Activated naive CD4-positive, alpha-beta T cell treated with anti-CD3 and anti-CD28 coated beads for 36 hours (primary cell): ENCODE measurements at places on chromosomes 1 and 21. TPM values are rescaled to one million over a fixed set of nuclear protein-coding genes. Genes with fewer than 3 reads are reported as not detected.
A peak's percentile ranks its signal among the peaks of the same experiment; 100 is the strongest.

The SRRM1 gene
- total RNA-seq = 235 TPM

DNA sequence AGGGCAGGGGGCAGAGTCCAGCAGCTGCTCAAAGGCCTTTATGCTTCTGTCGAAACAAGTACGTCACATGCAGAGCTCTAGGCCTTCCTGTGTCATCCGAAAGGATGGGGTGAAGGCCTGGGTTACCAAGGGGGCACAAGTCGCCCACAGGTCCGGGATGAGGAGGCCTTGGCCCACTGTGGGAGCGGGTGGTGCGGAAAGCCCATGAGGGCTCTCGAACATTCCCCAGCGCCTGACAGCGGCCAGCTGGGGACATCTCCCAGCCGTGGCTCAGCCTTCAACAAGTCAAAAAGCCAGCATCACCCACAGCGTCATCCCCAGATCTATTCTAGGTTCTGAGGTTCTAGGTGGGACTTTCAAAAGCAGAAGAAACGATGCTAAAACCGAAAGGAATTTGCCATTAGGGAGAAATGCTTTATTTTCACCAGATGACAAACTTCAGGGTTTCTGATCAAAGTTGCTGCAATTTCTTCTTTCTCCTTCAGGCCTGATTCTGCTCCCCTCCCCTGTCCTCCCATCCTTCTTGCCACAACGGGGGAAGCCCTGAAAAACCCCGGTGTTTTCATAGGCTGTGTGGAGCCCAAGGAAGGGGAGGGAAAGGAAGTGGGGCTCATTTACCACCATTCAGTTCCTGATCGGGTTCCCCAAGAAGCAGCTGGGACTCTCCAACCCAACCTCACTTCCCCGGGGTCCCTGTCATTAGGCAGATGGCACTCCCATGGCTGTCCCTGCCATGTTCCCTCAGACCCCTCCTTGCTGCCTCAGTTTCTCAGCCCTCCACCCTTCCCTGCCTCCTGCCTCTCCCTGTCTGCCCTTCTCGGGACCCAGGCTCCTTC is 17.6 kb downstream of the GPR137B start:
- peaks cover 8% of the 10 kb centered on the region for H3K4me1 ChIP-seq
- peak overlapping the region; percentile 42 for H3K27ac ChIP-seq
- DNase-seq = no peak
- H3K36me3 ChIP-seq = peaks cover 29% of the 10 kb centered on the region

- peaks cover 8% of the 10 kb centered on the region for H3K4me1 ChIP-seq
- H3K4me3 ChIP-seq = peak overlapping the region; percentile 80
- H3K27me3 ChIP-seq = peaks cover 46% of the 10 kb centered on the region
- H3K36me3 ChIP-seq = no peaks in the 10 kb centered on the region
- peak; percentile 15 for DNase-seq
Observed at GRCh38 chr1:227317523-227318015, 723 bp downstream of the CDC42BPA start.

DNA sequence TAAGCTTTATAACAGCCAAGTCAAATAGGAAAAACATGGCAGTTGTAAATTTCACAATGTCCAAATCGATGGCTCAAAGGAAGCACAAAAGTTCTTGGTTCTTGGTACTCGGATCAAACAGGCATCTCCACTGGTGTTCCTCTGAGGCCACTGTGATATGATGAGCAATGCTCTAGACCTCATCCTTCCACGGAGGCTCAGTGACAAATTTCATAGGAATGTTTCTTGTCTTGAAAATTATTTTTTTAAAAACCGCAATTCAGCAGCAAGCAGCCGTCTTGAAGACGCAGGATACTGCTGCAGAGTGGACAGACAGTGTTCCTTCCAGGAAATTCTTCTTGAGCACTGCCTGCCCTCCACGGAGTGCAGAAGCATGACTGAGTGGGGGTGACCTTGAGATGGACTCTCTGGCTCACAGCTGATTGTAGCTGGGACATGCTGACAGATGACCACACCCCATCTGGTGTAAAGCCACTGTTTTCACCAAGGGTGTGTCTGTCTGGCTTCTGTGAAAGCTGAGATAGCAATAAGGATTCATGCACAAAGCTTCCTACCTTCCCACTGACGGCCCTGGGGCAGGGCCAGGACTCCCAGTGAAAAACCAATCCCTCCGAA is 61.9 kb downstream of the TIAM1 start:
- H3K4me1 ChIP-seq = peaks cover 33% of the 10 kb centered on the region
- no peak overlapping the region for H3K4me3 ChIP-seq
- no peak overlapping the region for H3K27ac ChIP-seq
- peaks cover 3% of the 10 kb centered on the region for H3K36me3 ChIP-seq
- no peak for DNase-seq

DNA sequence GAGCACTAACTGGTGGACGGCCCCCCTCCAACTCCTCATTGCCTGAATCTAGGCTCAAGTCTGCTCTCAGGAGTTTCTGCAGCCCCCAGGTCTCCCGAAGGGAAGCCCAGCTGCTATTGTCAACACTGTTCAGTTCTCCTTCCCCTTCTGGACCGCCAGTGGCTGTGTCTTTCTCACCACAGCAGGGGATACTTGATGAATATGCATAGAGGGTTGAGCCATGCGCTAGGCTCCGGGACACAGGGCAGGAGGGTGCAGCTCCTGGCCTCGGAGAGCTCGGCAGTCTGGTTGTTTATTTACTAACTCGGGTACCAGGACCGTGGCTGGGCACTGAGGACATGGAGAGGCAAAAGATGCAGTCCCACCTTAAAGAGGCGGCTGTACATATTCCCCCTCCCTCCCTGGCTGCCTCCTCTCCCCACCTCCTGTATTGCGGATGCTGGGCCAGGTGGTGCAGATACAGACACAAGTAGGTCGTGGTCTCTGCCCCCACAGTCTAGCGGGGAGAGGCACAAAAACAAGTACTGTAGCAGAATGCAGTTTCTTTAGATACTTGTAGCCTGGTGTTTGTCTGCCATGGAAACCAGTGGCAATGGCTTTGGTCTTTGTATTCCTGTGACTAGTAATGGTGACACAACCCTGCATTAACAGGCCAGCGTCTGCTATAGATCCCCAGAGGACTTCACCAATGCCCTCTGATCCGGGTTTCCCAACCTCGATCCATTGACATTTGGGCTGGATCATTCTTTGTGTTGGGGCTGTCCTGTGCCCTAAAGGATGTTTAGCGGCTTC is 26.2 kb downstream of the ARHGEF10L start:
- H3K4me1 ChIP-seq = no peaks in the 10 kb centered on the region
- H3K27ac ChIP-seq = no peak overlapping the region
- no peak overlapping the region for H3K4me3 ChIP-seq
- no peak for DNase-seq

GRCh38 chr1:103942029-103942428 is 192.3 kb downstream of the AMY1C start:
- no peak overlapping the region for H3K27ac ChIP-seq
- no peak overlapping the region for H3K4me3 ChIP-seq
- H3K36me3 ChIP-seq = no peaks in the 10 kb centered on the region
- H3K27me3 ChIP-seq = no peaks in the 10 kb centered on the region
- no peaks in the 10 kb centered on the region for H3K4me1 ChIP-seq

GRCh38 chr1:224406216-224406615 is 28.4 kb downstream of the WDR26 start:
- peaks cover 19% of the 10 kb centered on the region for H3K36me3 ChIP-seq
- no peak overlapping the region for H3K4me3 ChIP-seq
- no peaks in the 10 kb centered on the region for H3K27me3 ChIP-seq
- no peak overlapping the region for H3K27ac ChIP-seq
- H3K4me1 ChIP-seq = peaks cover 23% of the 10 kb centered on the region
- no peak for DNase-seq

DNA sequence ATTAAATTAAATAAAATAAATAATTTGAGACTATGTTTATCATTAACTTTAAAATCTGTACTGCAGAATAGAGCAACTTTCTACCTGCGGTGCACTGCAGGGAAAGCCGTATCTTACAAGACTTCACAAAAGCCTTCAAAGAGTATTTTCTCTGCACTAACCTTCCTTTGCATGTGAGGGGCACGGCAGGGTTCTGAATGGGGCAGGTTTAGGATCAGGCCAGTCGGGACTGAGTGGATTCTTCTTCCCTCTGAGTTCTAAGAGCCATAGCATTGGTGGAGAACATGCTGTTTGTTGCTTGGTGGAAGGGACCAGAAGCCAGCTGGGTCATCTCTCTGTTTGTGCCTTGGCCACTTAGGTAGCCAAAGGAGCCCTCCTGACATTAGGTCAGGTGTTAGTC is 55.2 kb upstream of the LGALS8 start:
- H3K4me3 ChIP-seq = no peak overlapping the region
- H3K27me3 ChIP-seq = peaks cover 25% of the 10 kb centered on the region
- DNase-seq = no peak
- peaks cover 22% of the 10 kb centered on the region for H3K4me1 ChIP-seq
- H3K36me3 ChIP-seq = no peaks in the 10 kb centered on the region

- no peak overlapping the region for H3K27ac ChIP-seq
- peaks cover 19% of the 10 kb centered on the region for H3K27me3 ChIP-seq
- H3K4me1 ChIP-seq = peaks cover 9% of the 10 kb centered on the region
- DNase-seq = no peak
- H3K36me3 ChIP-seq = no peaks in the 10 kb centered on the region
Observed at GRCh38 chr1:8026976-8027747, 1.1 kb upstream of the ERRFI1 start.
